Stimulated activated CD4-positive, alpha-beta T cell treated with anti-CD3 and anti-CD28 coated beads, TNF-alpha, amount 100 ng/mL, for 24 hours (primary cell): ENCODE measurements at places on chromosomes 13 and 19.

- no peak for DNase-seq
Observed at GRCh38 chr13:34431827-34432581, 510.1 kb upstream of the NBEA start.

GRCh38 chr19:46980761-46981160 lies 38.9 kb upstream of the NPAS1 start:
- no peak for DNase-seq

DNA sequence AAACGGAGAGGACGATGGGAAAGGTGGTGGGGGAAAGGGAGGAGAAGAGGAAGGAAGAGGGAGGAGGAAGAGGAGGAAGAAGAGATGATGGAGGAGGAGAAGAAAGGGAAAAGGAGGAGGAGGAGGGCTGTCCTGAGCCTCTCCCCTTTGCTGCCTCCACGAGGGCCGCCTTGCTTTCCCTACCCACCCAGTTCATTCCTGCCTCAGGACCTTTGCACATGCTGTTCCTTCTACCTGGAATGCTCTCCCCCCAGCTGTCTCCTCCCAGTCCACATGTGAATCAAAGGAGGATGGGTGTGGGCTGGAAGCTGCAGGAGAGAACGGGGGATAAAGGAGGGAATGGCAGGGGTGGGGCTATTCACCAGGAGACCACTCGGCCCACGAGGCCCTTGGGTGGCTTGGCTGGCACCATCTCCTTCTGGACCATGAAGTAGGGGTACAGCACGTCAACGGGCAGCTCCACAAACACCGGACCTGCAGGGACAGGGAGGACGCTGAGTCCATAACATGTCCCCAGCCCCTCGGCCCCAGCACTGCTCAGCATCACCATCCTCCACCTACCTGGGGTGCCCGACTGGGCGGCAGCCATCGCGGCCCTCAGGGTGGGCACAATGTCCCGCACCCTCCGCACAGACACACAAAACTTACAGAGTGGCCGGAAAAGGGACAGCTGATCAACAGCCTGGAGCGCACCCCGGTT lies 15.3 kb downstream of the SYDE1 start:
- DNase-seq: no peak

DNA sequence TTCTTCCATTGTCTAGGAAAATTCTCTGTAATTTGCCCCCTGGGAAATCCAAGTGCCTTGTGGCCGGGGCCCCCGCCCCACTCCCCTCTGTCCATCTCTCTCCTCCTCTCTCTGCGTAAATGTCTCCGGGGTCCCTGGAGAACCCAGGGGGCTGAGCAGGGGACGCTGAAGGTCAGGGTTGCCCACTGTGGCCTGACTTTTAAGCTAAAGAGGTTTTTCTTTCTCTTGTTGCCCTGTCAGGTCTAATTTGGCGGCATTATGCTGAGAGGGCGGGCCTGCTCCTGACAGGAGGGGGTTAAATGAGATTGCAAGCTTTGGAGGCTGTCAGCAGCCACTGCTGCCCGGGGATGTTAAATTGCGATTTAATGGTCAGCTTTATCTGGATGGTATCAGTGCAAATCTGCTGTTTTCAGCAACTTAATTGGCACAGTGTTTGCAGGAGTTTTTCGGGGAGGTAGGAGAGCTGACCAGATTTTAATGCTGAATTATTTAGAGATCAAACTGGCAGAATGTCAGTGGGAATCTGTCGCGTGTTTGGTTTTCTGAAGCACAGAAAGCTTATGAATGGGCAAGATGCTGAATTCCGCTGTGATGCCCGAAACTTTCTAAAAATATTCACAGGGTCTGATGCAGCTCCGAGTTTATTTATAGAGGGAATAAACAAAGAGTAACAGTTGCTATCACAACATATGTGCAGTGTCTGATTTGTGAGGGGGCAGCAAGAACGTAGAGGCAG lies 93.2 kb upstream of the SOX1 start:
- DNase-seq: no peak

GRCh38 chr19:3110126-3110825 lies 16.1 kb downstream of the GNA11 start:
- no peak for DNase-seq

- DNase-seq: no peak
Observed at GRCh38 chr13:113143466-113144254, 14.8 kb upstream of the PROZ start.

DNA sequence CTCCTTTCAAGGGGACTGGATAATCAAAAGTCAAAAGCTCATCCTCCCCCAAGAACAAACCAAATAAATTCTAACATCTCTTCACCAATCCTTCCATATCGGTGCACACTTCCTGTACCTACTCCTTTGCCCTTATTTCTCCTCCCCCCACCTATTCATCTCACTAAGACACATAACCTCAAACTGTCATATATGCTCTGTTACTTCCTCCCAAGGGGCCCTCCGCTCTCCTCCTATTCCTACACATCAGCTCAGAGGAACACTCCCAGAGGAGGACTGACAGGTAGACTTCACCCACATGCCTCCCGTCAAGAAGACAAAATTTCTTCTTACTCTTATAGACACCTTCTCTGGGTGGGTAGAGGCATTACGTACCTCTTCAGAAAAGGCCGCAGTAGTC lies 48.1 kb downstream of the ZNF93 start:
- no peak for DNase-seq

DNA sequence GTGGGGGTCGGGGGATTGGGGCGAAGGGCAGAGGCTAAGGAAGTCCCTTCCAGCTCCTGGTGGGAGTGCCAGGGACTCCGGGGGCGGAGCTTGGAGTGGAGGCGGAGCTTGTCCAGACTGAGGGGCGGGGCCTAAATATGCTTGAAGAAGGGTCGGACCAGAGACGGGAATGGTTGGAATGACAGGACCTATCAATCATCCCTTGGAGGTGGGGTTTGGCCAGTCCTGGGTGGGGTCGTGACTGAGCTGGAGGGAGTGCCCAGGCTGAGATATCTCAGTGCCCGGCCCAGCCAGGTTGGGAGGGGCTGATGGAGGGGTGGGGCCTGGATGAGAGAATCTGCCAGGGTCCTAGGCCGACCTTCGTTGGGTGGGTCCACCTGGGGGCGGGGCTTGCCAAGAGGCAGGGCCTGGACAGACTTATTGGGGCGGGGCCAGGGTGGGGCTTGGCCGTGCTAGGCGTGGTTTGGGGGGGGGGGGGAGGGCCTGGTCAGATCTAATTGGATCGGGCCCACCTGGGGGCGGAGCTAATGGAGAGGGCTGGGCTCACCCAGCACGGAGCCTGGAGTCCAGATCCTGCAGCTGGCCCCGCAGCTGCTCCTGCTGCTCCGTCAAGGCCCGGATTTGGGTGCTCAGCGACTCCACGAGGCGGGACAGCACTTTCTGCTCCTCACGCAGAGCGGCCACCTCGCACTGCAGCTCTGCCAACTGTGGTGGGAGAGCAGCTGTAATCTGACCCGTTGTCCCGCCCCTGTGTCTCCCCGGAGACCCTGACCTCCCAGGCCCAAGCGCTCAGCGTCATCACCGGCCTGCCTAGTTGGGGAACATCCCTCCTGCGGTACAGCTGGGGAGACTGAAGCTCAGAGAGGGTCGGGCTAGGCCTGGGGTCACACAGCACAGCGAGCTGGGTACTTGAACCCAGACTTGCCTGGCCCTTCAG lies 2.6 kb upstream of the WIZ start:
- no peak for DNase-seq

DNA sequence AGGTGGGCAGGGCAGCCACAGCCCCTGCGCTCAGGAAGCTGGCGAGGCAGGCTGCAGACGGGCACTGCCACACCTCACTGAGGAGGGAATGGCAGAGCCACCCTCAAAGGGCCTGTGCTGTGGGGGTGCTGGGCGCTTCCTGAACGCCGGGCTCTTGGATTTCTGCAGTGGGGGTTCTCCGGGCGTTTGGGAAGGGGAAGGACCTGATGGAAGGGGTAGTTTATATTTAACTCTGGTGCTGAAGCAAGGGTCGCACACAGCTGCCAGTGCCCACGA lies 10.5 kb downstream of the GNA11 start:
- DNase-seq: no peak

DNA sequence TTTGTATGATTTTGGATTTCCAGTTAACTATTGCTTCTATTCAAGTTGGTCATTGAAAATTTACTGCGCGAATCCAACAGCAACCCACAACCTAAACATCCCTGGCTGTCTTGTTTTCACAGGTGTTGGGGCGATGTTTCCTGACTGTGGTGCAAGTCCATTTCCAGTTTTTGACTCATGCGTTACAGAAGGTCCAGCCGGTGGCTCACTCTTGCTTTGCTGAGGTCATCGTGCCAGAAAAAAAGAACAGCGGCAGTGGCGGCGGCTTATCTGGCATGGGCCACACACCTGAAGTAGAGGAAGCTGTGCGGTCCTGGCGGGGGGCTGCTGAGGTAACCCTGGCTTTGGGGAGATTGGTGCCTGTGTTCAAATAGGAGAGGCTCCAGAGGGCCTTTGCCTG lies 45.2 kb upstream of the GPI start:
- no peak for DNase-seq

GRCh38 chr13:51318015-51318414 lies 21.5 kb upstream of the SERPINE3 start:
- no peak for DNase-seq

DNA sequence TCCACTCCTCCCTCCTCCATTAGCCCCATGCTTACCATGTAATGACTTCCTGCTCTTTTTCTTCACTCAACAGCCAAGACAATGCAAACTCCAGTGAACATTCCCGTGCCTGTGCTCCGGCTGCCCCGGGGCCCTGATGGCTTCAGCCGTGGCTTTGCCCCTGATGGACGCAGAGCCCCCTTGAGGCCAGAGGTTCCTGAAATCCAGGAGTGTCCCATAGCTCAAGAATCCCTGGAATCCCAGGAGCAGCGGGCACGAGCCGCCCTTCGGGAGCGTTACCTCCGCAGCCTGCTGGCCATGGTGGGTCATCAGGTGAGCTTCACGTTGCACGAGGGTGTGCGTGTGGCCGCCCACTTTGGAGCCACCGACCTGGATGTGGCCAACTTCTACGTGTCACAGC lies 2.9 kb upstream of the PPP1R37 start:
- no peak for DNase-seq

GRCh38 chr13:41145136-41145908 lies 12.7 kb upstream of the KBTBD6 start:
- no peak for DNase-seq

DNA sequence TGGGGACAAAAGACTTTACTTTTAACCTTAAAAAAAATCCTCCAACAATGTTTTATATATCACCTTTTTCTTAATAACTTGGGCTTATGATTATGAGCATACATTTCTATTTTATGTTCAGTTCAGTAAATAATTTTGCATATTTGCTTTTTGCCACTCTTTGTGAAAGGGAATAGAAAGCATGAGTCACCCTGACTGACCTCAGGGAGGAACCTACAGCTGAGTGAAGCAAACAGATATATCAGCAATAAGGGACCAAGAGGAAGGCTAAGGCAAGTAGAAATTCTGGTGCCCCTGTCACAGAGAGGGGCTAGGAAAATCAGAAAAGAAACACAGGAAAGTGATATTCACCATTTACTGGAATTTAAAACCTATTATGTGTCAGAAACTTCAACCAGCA lies 37.2 kb upstream of the SOHLH2 start:
- DNase-seq: no peak

DNA sequence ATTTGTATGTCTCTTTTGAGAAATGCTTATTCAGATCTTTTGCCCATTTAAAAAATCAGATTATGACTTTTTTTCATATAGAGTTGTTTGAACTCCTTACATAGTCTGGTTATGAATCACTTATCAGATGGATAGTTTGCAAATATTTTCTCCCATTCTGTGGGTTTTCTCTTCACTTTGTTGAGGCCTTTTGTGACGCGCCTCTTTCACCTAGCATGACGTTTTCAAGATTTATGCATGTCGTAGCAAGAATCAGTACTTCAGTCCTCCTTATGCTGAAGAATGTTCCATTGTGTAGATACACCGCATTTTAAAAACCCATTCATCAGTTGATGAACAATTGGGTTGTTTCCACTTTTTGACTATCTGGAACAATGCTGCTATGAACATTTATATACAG lies 13.4 kb downstream of the PABPC3 start:
- no peak for DNase-seq

DNA sequence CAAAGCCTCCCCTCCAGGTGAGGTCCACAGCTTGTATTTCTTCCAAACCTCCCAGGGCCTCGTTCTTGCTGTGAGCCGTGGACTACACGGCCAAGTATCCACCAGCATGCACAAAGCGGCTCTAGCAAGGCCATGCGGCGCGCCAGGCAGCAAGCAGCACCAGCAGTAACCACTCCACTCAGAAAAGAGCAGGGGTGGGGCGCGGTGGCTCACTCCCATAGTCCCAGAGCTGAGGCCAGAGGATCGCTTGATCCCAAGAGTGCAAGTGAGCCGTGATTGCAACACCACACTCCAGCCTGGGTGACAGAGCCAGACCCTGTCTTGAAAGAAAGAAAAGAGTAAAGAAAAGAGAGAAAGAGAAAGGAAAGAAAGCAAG lies 4.7 kb downstream of the CCDC8 start:
- no peak for DNase-seq

- DNase-seq: no peak
Observed at GRCh38 chr19:14418856-14419105, 360 bp downstream of the DDX39A start.

DNA sequence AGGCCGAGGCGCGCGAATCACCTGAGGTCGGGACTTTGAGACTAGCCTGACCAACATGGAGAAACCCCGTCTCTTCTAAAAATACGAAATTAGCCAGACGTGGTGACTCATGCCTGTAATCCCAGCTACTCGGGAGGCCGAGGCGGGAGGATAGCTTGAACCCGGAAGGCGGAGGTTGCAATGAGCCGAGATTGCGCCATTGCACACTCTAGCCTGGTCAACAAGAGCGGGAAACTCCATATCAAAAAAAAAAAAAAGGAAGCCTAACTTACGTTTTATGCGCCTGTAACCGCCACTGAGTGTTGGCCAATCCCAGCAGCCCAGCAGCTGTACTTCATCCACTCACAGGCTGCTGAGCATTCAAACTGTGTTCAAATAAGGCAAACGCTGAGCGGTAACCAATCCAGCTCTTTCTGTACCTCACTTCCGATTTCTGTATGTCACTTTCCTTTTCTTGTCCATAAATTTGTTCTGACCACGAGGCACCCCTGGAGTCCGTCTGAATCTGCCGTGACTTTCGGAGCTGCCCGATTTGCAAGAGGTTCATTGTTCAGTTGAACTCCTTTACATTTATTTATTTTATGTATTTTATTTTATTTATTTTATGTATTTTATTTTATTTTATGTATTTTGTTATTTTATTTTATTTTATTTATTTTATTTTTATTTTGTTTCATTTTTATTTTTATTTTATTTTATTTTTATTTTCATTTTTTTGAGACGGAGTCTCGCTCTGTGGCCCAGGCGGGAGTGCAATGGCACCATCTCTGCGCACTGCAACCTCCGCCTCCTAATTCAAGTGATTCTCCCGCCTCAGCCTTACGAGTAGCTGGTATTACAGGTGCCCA lies 18.2 kb downstream of the DPRX start:
- no peak for DNase-seq

DNA sequence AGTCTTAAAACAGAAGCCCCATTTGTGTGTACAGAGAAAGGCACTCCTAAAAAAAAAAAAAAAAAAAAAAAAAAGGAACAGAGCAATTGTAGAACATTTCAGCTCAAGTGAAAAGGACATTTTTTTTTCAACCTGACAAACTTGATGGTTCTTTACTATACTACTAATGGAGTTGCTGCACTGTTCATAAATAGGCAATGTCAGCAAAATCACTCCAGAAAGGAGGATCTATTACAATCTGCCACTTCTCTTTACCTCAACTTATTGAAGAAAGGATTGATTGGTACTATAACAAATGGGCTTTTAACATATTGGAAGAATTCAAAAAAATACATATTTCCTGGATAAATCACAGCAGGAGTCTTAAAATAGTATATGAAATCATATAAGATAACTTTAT lies 1517.7 kb downstream of the SLITRK1 start:
- DNase-seq: no peak
